ENCODE measurements at places on chromosomes 3 and 15. TPM values are rescaled to one million over a fixed set of nuclear protein-coding genes. Genes with fewer than 3 reads are reported as not detected.
A peak's percentile ranks its signal among the peaks of the same experiment; 100 is the strongest.

SAMD7 gene
- not detected for polyA plus RNA-seq

PP2D1 gene
- polyA plus RNA-seq = 0.19 TPM

NEDD4 gene
- polyA plus RNA-seq = 3.2 TPM

FAM81A gene
- polyA plus RNA-seq = 0.94 TPM

NIPA2 gene
- 92.3 TPM for polyA plus RNA-seq

LZTFL1 gene
- polyA plus RNA-seq = 10.5 TPM

SMCO1 gene
- polyA plus RNA-seq = not detected

UACA gene
- 0.63 TPM for polyA plus RNA-seq

SERPINI2 gene
- not detected for polyA plus RNA-seq

SEMA7A gene
- not detected for polyA plus RNA-seq

CCR8 gene
- polyA plus RNA-seq = 1.1 TPM

SECISBP2L gene
- polyA plus RNA-seq = 14.5 TPM

SEC62 gene
- polyA plus RNA-seq = 130 TPM

CFAP100 gene
- not detected for polyA plus RNA-seq

AGBL1 gene
- polyA plus RNA-seq = not detected

GXYLT2 gene
- polyA plus RNA-seq = not detected

SLC22A13 gene
- not detected for polyA plus RNA-seq

TIGIT gene
- polyA plus RNA-seq = 58.7 TPM

GOLGA6B gene
- polyA plus RNA-seq = not detected

SSUH2 gene
- not detected for polyA plus RNA-seq

MST1R gene
- polyA plus RNA-seq = 0.68 TPM

- DNase-seq = no peak
Observed at GRCh38 chr3:43233062-43233461, 53.3 kb upstream of the SNRK start.

DNA sequence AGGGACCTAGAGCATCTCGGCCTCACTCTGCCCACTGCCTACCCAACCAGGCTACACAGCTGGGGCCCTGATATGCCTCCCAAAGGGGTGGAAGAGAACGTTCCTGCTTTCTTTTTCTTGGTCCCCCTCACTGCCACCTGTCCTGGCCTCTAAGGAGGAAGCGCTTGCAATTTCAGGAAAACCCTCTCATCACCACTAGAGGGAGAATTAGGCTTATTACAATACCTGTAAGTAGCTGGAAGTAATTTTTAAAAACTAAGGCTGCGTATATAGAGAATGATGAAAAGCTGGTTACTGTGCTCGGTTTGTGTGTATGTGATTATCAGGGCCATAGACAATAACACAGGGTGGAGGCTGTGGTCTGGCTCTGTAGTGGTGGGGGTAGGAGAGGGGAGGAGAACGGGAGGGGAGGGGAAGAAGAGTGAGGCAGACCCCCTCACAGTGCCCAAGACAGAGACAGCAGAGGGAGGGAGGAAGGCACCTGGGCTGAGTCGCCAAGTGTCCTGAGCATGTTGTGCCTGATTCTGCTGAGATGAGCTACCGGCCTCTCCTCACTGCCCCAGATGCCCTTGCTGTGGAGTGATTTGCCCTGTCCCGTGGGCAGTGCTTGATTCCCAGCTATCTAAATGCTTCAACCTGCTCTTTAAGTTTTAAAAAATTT, 3.3 kb downstream of the GABRG3 start:
- no peak for DNase-seq

GRCh38 chr3:105653166-105653565, 215.6 kb downstream of the CBLB start:
- no peak for DNase-seq

GRCh38 chr15:98781838-98782237, 133.5 kb downstream of the IGF1R start:
- no peak for DNase-seq

GRCh38 chr3:126354776-126355175, 2.4 kb downstream of the KLF15 start:
- no peak for DNase-seq

DNA sequence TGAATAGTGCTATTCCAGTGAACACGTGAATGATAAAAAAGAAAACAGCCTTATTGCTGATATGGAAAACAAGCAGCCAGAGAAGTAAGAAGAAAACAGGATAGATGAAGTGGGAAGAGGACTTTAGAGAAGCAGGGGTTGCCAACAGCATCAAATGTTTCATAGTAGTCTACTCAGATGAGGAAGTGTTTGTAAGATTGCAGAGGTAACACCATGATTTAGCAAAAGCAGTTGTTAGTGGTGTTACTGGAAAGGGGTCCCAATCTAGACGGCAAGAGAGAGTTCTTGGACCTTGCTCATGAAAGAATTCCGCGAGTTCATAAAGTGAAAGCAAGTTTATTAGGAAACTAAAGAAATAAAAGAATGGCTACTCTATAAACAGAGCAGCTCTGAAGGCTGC, 108.8 kb upstream of the MCTP2 start:
- DNase-seq = no peak

DNA sequence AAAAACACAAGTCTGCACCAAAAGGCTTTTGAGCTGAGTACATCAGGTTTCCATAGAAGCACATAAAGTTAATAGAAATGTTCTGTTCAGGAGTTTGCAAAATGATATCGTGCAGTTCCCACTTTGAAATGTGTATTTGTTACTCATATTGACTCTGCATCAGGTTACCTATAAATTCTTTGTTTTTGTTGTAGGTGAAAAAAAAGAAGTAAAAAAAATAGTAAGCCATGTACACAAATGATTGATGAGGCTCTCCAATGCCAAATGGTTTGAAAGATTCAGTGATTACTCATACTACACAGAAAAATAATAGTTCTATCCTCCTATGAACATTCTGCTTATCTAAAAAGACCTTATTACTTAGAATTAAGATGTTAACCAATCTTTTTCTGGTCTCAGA, 287.3 kb upstream of the MME start:
- DNase-seq = no peak

GRCh38 chr3:105780107-105780506, 88.7 kb downstream of the CBLB start:
- DNase-seq = no peak

- no peak for DNase-seq
Observed at GRCh38 chr3:109863701-109864100, 526.4 kb upstream of the DPPA4 start.

DNA sequence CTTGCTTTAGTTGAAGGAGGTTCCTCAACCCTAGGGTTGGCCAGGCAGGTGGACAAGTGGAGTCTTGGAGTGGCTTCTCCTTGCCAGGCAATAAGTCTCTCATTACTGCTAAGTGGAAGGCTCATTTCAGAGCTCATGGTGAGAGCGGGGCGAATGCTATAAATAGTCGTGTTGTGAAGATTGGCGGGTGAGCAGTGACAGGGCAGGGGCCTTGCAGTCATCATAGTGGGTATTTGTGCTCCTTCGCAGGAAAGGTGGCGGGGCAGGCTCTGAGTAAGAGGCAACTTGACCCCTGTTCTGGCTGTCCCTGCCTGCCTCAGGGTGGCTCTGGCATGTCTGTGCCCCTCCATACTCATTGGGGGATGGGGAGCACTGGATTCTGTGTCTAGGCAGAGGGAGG, 8.7 kb upstream of the GRM2 start:
- DNase-seq = no peak

GRCh38 chr15:73927476-73928240, 1.4 kb downstream of the LOXL1 start:
- DNase-seq = peak; percentile 67

DNA sequence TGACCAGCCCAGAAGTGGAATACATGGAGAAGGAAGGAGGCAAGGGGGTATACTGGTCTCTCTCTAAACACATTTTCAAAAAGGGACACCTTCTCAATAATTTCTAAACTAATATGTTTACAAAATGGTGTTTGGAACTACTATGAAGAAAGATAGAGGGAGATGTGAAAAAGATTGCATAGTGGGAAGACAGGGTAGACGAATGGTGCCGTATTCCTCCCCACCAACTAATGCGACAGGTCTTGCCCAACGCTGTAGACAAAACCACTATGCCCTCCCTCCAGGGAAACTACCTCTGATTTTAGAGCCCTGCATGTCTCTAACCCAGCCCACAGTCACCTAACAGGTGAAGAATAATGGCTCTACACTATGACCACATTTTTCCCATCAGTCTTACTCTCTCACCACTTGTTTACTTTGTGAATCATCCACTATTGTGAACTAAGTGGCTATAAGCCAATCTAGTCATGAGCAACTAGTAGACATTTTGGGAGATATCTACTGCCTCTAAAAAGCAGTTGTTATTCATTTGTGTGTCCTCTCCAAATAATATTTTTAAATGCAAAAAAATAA, 108.2 kb upstream of the UBE2E2 start:
- peak; percentile 27 for DNase-seq

GRCh38 chr3:23566499-23566898, 239.3 kb upstream of the UBE2E1 start:
- DNase-seq = no peak

- DNase-seq = no peak
Observed at GRCh38 chr3:31275583-31275982, 257.1 kb upstream of the STT3B start.

GRCh38 chr3:124520970-124521369, 209.3 kb upstream of the UMPS start:
- no peak for DNase-seq

- DNase-seq = no peak
Observed at GRCh38 chr15:34610354-34610753, 26.9 kb upstream of the GOLGA8B start.

DNA sequence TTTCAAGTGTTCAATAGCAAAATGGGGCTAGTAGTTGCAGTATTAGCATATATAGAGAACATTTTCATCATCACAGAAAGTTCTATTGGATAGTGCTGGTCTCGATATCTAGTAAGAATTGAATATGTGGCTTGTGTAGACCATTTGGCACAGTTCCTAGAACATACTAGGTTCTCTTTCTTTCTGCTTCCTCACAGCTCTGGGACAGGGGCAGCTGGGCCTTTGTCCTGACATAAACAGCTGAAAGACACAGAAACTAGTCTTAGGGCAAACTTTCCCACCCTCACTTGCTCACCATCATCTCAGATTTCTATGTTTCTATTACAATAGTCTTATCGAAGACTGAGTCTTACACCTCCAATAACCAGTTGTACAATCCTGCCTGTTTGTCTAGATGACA, 63.7 kb upstream of the DLG1 start:
- no peak for DNase-seq

- no peak for DNase-seq
Observed at GRCh38 chr3:100650651-100651619, 41.5 kb downstream of the ADGRG7 start.

DNA sequence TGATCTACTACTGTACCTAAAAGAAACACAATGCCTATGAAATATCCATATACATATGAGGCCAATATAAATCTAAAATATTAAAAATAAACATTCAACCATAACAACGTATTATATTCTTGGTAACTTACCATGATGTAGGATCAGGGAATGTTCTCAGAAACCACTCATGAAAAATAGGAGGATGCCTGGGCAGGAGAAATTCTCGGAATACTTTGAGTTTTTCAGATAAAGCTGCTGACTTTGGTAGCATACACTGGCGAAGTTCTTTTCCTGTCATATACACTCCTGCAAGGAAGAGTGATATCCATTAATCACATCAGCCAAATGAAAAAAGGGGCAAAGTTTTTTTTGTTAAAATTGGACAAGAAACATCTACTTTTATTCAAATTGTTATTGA, 11.3 kb upstream of the XRN1 start:
- no peak for DNase-seq

DNA sequence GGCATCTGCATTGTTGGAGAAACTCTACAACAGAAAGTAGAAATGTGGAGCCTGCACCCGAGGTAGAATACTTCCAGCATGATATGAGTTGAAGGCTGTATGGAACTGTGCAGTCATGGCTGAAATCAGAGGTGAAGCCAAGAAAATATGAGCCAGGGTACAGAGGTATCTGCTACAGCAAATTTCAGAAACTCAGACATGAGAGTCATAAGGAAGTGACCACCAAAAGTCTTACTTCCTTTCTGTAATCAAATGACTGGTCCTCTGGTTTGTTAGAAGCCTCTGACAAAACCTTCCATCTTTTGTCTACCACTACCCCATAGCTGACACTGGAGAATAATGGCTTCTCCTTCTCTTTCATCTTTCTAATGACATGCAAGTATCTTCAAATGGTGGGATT, 159.4 kb downstream of the TMEM108 start:
- no peak for DNase-seq

DNA sequence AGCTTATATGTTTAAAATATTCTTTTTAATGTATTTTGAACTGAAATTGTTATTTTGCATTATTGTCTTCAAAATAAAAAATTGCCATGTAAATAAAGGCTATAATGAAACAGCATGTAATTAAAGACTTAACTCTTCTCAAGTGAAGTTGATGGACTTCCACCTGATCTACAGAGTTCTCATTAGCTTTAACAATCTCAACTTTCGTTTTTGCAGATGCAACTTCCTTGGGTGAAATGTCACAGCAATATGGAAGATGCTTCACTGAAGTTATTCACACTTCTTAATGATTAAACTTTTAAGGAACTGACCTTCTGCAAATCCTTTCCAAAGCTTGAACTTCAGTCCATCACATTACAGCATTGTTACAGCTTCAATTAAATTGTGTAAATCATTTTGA, 63.6 kb downstream of the OSTN start:
- DNase-seq = no peak

DNA sequence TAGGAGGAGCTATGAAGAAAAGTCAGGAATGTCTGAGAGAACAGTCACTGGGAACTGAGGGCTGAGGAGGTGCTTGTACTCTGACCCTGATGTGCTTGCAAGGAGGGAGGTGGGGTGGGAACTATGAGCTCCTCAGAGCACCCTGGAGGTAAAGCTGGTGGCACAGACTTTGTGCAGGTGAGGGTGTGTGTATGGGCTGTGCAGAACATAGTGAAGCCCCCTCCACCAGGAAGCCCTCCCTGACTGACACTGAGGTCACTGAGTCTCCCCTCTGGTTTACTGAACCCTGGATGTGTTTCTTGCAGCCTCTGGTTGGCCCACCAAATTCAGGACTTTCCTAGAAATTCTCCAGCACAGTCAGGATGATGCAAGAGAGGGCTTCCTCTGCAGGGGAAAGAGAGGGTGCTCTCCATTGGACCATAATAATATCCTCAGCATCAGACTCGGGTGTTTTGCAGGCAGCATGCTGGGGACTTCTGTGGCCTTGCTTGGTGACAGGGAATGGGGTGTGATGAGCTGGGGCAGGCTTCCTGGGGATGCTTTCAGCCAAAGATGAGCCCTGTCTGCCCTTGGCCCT, 1.5 kb upstream of the ISLR start:
- no peak for DNase-seq

DNA sequence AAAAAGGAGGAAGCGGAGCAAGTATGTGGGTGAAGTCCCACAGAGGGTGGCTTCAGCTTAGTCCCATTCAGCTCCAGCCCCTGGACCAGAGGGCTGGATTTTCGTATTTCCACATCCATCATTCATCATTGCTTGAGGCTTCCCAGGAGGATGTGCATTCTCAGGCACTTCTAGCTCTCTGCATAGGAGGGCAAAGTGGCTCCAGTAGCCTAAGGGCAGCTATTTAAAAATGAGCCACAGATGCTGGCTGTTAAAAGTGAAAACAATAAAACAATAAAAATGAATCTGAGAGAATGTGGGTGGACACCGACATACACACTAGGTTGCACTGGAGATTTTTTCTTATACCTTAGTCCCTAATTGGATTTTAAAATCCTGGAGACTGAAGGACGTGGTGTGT, 629.2 kb upstream of the ZNF385D start:
- DNase-seq = no peak
